ENCODE measurements at places on chromosomes 4 and X.

GRCh38 chr4:174674305-174674840 is 152.1 kb upstream of the HPGD start:
- DNase-seq: no peak

DNA sequence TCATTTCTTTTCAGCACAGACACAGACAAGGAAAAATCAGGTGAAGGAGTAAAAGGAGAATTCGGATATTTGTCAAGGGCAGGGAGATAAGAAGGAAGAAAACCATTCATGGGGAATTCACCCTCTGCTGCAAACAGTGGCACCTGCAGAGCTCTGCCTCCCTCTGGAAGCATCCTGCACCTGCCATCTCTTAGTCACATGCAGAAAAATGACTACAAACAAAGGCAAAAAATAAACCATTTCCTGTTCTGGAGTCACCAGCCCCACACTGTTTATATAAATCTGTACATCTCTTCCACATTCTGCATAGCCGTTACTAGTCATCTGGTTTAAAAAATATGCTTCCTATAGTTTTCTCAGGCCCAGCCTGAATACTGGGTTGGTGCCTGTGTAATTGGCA is 205.3 kb downstream of the ARAP2 start:
- no peak for DNase-seq

- DNase-seq: no peak
Observed at GRCh38 chr4:186861317-186861716, 137.7 kb upstream of the FAT1 start.

- no peak for DNase-seq
Observed at GRCh38 chr4:168200685-168201084, 108.3 kb downstream of the ANXA10 start.

GRCh38 chr4:53476232-53477037 is 99.0 kb downstream of the FIP1L1 start:
- DNase-seq: no peak

DNA sequence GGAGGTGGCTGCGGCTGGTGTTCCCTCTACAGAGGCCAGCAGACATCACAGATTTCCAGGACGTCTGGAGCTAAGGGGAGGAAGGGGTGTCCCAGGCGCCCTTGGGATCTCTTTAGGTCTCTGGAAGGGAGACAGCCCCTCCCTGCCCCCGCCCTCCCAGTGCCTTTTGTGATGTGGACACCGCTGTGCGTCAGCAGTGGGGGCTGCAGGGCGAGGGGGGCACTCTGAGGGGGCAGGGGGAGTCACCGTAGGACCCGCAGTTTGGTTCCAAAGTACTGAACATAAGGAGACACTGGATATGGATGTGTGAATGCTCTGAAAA is 25.6 kb upstream of the MXD4 start:
- DNase-seq: no peak

DNA sequence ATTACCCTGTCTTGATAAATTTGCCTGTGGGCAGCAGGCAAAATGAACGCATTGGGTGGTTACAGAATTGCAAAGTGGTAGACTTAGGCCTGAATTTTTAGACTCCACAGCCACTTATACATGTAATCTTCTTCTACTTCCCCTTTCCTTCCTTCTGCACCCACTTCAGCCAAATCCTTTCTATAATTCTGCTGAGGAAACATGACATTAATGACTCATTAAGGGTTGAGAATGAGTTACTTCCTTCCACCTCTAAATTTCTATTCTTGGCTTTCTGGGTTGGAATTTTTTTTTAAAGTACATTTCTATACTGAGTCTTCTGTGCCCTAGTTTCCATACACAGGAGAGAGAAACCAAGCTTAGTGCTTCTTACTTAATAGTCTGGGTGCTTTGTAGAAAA is 10.1 kb downstream of the PAPSS1 start:
- no peak for DNase-seq

DNA sequence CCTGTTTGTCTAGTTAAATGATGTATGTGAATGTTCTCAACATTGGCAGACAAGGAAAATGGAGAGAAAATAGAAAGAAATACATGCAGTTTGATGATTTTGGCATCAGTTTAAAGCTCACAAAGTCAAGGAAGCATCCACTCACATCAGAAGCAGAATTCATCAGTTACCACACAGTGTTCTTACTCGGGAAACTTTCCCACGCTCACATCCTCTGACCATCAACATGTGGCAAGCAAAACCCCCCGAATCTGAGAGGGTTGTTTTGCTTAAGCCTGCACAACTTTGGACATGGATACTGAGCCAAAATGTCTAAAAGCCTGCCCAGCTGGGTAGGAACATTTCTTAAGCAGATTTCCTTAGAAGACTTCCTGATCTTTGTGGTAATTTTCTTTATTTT is 407.6 kb downstream of the ANKRD50 start:
- DNase-seq: no peak

DNA sequence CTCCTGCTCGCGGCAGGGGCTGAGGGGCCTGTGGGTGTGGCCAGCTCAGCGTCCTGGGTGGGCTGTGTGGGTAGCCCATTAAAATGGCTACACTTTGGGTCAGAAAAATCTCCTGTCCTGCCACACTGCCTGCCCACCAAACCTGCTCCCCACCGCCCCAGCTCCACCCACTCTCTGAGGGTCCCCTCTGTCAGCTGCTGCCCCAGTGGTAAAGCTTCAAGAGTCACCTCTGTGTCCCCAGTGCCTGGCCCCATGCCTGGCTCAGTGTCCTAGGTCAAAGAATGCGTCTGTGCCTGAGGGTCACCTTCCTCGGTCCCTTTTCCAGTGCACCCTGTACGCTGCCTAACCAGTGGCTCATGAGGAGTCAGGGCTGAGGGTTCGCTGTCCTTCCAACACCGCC is 24.9 kb upstream of the TADA2B start:
- DNase-seq: no peak

DNA sequence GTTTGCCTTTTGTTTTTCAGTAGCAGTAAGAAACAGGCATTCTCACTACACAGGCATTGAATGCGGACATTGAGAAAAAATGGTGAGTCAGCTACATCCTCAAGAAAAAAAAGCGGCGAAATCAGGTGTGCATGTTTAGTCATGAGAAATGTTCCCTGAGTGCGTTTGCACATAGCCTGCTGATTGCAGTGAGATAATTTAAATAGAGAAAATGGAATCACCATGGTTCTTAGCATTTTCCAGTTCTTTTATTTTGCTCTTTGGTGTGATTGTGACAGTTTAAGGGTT is 54.1 kb upstream of the CLDN34 start:
- no peak for DNase-seq

- no peak for DNase-seq
Observed at GRCh38 chrX:68997911-68998310, 167.3 kb downstream of the PJA1 start.

DNA sequence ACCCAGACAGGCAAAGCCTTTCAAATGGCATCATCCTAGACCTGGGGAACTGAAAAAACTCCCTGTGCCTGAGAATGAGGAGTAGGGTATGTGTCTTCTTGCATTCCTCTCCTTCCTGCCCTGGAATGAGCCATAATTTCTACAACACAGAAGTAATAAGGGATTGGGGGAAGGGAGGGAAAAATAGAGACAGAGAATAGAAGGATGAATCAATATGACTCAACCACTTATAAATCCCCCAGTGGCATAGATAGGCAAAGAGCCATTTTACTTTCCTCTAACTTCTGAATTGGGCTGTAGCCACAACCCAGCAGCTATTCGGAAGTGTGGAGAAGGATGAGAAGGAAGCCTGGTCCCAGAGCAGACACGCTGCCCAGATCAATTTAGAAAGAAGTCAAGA is 99.9 kb downstream of the NHS start:
- DNase-seq: no peak

DNA sequence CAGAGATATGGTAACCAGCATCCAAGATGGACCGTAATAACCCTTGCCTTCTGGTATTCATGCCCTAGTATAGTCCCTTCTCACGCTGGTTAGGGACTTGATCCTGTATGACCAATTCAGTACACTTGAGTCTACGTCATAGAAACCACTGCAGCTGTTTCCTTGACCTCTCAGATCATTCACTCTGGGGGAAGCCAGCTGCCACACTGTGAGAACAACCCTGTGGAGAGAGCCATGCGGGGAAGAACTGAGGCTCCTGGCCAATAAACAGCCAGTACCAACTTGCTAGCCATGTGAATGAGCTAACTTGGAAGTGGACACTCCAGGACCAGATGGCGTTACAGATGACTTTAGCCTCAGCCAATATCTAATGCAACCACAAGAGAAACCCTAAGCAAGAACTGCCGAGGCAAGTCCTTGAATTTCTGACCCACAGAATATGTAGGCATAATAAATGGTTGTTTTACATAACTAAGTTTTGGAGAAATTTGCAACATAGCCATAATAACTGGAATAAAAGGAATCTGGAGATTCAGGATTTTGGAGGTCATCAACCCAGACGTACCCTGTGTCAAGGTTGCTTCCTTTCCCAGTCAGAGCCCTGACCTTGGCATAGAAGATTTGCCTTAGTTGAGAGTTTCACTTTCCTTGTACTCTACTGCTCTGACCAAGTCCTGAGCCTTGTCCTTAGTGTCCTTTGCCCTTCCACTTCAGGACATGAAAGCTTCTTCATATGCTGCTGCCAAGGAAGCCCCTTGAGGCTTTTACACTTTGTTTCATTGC is 87.3 kb upstream of the ZNF81 start:
- DNase-seq: no peak

- no peak for DNase-seq
Observed at GRCh38 chr4:158121161-158121579, 51.7 kb downstream of the GASK1B start.

DNA sequence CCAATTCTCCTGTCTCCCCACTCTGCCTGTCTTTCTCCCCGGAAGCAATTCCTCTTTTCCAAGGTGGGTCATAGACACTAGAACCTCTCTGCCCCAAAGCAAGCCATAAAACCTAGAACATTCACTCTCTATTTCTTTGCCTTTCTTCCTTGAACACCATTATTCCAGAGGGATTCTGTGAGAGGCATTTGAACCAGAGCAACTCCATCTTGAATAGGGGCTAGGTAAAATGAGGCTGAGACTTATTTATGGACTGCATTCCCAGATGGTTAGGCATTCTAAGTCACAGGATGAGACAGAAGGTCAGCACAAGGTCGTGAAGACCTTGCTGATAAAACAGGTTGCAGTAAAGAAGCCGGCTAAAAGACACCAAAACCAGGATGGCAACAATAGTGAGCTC is 13.7 kb upstream of the GPAT3 start:
- no peak for DNase-seq

DNA sequence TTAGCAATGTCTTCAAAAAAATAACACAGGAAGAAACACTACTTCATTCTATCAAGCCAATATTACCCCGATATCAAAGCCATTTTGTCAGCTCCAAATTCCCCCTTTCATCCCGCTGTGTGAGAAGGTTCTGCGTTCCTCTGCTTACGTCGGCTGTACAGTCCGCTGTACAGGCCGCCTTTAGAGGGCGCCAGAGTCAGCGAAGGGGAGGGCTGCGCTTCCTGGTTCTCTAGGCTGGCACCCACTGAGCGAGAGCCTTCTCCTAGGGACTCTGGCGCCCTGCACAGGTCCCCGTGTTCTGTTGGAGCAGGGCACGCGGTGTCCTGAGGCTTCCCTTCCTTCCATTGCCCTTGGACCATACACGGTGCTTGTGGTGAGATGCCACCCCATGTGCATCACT is 25.3 kb upstream of the CT45A1 start:
- no peak for DNase-seq

DNA sequence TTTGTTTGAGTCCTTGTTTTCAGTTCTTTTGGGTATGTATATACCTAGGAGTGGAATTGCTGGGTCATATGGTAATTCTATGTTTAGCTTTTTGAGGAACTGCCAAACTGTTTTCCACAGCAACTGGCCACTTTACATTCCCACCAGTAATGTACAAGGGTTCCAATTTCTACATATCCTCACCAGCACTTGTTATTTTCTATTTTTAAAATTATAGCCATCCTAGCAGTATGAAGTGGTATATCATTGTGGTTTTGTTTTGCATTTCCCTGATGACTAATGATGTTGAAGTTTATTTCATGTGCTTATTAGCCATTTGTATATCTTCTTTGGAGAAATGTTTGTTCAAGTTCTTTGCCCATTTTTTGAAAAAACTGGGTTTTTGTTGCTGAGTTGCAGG is 39.6 kb downstream of the TMEM164 start:
- no peak for DNase-seq

DNA sequence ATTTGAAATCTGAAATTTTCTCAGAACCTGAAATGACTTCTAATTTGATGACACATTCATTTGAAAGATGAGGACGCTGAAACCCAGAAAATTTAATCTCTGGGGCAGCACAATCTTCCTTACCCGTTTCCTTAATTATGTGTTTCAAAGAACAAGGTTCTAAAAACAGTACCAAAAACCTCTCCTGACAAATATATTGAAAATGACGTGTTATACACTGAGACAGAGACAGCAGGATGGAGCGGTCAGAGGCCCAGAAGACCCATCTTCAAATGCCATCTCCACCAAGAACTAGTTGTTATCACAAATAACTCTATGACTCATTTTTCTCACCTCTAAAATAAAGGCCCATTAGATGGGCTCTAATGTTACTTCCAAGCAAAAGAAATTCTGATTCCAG is 177.3 kb downstream of the NSUN7 start:
- DNase-seq: no peak

GRCh38 chr4:77650787-77651186 is 45.2 kb downstream of the CXCL13 start:
- no peak for DNase-seq

DNA sequence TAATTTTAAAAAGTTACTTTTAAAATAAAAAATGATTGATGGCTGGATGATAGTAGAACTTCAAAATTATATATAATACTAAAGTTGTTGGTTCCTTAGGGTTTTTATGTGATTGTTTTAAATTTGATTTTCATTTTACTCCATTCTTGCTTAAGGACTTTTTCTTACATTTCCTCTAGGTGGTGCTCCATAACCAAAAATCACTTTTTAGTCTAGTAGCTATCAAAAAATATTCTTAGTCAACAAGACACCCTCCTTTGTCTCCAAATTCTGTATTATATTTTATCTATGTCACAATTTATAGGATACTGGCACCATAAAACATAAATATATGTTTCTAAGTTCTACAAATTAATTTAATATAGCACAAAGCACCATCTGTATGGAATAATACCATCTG is 67.2 kb upstream of the BRWD3 start:
- DNase-seq: peak; percentile 9

- DNase-seq: no peak
Observed at GRCh38 chrX:93695981-93696380, 22.0 kb downstream of the FAM133A start.

DNA sequence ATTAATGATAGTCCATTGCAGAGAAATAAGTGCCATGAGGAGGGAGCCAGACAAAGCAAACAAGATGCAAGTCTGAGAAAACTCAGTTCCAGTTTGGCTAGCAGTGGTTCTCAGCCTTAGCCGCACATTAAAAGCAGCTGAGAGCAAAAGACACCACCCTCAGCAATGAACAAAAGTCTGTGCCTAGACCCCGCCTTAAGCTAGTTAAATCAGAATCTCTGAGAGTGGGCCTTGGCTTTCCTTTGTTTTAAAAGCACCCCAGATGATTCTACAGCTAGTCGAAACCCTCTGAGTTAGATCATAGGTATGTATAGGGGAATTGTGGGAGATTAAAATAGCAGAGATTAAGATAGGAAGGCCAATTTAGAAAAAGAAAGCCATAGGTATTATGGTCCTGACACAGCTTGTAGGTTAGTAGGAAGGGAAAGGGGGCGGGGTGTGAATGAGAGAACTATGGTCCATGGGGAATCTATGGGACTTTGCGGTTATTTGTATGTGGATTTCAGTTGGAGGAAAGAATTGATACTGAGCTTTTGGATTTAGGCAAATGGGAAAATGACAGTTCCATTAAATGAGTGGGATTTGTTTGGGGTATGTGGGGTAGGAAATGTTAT is 12.0 kb downstream of the SPRY1 start:
- no peak for DNase-seq
